ENCODE measurements at places on chromosomes 4 and X.

DNA sequence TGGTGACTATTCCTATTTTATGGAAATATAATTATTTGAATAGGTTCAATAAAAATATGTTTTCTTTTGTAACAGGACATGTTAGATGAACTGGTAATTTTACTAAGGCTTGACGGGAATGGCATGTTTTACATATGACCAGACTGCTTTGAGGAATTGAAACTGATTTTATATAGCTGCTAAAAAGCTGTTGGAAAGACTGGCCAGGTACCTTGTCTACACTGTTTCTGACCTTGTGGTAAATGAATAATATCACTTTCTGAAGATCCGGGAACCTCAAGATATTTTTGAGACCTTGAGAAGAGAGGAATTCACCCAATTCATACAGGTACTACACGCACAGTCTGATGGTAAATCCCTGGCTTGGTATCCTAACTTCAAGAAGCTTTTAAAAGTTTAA is 42.1 kb upstream of the USP46 start:
- no peak for DNase-seq

DNA sequence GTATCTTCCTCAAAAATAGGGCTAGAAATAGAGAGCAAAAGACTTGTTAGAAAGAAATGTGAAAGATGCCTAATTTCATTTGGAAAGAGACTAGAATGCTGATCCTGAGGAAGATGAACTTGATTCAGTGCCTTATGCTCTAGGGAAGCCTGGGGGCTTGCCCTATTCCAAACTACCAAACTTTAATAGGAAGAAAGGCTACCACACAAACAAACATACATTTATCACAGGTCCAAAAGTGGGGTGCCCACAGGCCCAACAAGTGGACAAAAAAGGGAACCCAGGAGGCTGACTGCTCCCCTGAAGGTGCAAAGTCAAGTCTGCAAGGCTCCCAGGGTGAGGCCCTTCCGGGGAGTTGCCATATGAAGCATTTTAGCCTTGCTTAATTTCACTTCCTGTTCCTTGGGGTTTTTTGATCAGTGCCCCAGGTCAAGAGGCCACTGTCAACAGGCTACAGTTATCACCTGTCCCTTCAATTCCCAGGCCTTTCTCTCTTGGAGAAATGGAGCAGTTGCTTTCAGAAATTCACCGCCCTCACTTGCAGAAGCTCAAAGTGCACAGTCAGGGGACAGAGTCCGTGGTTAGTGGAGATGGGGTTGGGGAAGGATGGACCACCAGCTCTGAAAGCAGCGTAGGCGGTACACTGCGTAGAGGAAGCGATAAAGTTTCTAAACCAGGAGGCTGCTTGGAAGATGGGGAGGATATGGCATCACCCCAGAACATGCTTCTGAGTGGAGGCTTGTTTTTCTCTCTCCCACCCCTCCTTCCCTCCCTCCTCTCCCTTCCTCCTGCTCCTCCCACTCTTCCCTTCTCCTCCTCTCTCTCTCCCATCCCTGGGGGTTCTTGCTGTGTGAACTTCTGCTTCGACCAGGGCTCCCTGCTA is 36.4 kb downstream of the TMEM154 start:
- DNase-seq, result no peak

- no peak for DNase-seq
These were observed 24.4 kb upstream of the IRAK1 start for GRCh38 chrX:154044091-154044490.

DNA sequence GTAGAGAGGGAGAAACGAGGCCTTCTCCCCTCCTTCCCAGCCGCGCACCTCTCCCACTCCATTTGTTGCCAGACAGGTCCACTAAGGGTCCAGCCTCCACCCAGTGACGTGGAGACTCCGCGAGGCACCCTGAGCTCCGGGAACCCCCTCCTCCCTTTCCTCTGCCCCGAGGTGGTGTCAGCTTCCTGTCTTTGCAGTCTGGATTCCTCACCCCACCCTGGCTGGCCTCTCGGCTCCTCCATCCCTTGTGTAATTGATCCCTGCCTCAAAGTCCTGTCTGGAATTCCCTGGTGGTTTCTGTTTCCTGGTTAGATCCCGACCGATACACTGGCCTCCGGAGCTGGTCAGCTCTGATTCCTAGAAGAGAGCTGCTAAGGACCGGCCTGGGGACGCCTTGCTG is 105.9 kb upstream of the SCOC start:
- no peak for DNase-seq

- DNase-seq, result peak; percentile 5
These were observed 1092.3 kb downstream of the ARAP2 start for GRCh38 chr4:35151816-35152572.

DNA sequence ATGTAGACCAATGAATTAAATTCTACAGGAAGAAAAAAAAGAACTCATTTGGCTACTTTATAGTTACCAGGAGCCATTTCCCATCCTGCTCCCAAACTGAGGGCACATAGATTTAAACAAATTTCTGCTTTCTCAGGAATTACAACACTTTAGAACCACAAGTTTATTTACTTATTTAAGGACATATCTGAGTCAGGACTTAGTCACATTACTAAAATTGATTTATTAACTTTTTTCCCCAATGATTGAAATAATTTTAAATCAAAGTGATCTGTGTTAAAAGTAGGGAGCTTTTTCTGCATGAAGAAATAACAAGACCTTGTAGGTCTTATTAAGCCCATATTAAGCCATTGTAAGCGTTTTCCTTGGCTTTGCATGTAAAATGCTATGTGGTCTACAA is 291.0 kb upstream of the HAND2 start:
- DNase-seq, result no peak

GRCh38 chr4:168593399-168593798 is 96.5 kb downstream of the PALLD start:
- DNase-seq, result no peak

GRCh38 chr4:22903913-22904312 is 211.2 kb downstream of the GBA3 start:
- no peak for DNase-seq
